ENCODE measurements at places on chromosomes 7 and 10.

DNA sequence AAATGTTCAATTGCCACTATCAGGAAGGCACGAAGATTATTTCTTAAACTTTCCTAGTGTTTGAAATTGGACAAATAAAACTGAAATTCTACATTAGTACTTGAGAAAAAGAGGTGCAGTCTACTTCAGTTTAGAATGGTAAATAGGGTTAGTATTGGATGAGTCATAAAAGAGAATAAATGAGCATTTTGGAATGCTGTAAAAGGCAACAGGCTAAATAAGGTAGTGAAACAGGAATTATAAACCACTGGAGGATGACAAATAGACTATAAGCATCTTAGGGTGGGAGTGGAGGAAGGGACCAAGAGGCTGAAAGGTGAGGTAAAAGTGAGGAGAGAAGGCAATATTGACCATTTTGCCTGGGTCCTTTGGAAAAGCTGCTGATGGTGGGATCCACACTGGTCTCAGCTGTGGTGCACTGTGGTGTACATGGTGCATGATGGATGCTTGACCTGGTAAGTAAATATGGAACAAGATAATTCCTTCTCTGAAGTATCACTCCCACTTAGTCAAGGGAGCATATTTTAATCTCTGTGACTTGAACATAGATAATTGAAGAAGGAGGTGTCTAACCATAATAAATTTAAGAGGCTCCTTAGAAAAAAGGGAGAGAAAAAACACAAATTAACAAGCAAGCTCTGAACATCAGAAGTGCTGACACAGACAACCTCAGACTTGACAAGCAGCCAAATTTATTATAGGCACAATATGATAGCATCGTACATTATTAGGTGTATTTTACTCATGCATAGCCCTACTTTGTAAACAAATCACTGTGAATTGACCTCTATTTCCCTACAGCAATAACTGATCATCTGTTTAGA, 76.4 kb upstream of the SCIN start:
- DNase-seq: no peak

- no peak for DNase-seq
These were observed 141.3 kb downstream of the GRK5 start for GRCh38 chr10:119348516-119349240.

GRCh38 chr7:47783456-47784223, 164.6 kb downstream of the PKD1L1 start:
- DNase-seq: no peak

DNA sequence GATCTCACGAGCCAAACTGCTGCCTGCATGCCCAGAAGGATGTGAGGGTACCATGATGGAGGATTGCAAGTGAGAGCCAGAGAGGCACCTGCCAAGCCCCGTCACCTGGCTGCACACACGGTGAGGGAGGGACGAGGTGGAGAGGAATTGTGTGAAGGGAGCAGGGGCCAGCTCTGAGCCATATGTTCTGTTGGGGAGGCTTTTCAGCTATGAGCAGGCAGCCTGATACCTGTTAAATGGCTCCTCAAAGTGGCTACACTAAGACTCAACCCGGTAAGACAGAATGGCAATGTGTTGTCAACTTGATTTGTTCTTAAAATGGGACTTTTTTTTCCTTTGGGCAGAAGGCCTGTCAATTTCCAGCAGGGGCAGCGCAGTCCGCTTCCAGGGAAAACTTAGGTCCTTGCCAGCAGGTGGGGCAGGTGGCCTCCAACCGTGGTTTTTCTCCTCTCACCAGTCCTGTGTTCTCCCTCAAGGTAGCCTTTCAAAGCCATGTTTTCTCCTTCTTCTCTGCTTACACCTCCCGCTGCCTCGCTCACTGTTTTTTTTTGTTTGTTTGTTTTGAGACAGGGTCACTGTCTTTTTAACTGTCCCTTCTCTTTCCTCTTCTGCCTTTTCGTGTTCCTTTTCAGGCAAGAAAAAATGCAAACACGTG, 57.7 kb upstream of the ZNRF2 start:
- no peak for DNase-seq

DNA sequence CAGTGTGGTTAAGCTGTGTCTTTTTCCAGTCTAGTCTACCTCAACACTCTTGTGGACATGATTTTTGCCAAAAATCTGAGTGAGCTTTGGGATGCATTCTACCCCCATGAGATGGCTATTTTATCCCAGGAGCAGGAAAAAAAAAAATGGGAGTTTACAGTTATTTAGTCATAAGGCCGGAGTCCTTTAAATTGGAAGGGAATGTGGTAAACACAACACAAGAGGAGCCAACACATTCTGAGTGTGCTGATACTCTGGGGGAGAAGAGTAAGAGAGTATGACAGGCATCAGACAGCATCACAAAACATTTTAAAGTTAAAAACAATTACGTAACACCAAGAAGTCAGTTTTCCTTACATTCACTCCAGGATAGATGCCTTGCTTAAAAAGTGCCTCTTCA, 46.1 kb downstream of the C1GALT1 start:
- DNase-seq: no peak

All from GM20000 (cell line).